ENCODE measurements at places on chromosomes 6 and 20.
A peak's percentile ranks its signal among the peaks of the same experiment; 100 is the strongest.

DNA sequence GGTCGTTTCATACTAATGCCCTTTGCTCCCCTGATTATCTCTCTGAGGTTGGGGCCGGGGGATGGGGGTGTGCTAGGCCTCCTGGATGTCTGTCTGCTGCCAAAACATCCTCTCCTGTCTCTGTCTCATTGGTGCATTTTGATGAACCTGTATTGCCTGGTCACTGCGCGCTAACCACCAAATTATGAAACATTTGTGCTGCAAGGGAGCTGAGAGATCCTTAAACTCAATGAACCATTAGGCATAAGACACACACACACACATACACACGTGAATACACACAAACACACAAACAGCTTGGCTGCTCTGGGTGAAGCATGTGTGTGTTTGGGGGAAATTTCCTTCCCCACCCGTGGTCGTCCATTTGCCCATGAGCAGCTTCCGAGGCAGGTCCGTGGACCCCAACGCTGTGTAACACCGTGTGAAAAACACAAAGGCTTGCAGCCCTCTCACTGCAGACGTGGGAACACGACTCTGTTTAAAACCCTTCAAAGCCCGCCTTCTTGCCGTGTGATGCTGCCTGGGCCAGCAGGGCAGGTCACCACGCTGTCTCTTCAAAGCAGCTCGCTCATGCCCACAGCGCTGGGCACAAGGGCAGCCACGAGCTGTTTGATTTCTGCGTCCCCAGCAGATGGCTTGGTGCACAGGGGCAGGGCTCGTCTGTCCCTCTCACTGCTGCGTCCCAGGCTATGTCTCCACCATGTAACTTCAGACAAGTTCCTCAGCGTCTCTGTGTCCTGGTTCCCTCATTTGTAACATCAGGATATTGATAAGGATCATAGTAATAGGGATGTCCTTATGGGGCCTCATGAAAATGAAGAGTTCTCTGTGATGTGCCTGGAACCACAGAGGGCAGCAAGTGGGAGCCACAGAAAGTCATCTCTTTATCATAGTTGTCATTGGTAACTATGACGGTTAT is 96.8 kb downstream of the CDH26 start:
- no peak overlapping the region for H3K4me3 ChIP-seq
- no peak for DNase-seq
- H3K27ac ChIP-seq = no peak overlapping the region
- H3K4me1 ChIP-seq = peaks cover 13% of the 10 kb centered on the region
- H3K36me3 ChIP-seq = no peaks in the 10 kb centered on the region
- H3K27me3 ChIP-seq = peaks cover 6% of the 10 kb centered on the region

- no peaks in the 10 kb centered on the region for H3K27me3 ChIP-seq
- no peaks in the 10 kb centered on the region for H3K4me1 ChIP-seq
- no peak for DNase-seq
- H3K36me3 ChIP-seq = peaks cover 46% of the 10 kb centered on the region
These were observed 41.7 kb downstream of the CHMP4B start for GRCh38 chr20:33852626-33853506.

- H3K4me3 ChIP-seq = no peak overlapping the region
- DNase-seq = no peak
- H3K27me3 ChIP-seq = peaks cover 21% of the 10 kb centered on the region
- no peak overlapping the region for H3K27ac ChIP-seq
- peaks cover 6% of the 10 kb centered on the region for H3K4me1 ChIP-seq
- no peaks in the 10 kb centered on the region for H3K36me3 ChIP-seq
These were observed 114.0 kb downstream of the LCA5 start for GRCh38 chr6:79423216-79423615.

GRCh38 chr6:158361068-158361467 is 48.8 kb downstream of the TULP4 start:
- no peak overlapping the region for H3K27ac ChIP-seq
- no peaks in the 10 kb centered on the region for H3K27me3 ChIP-seq
- peaks cover 6% of the 10 kb centered on the region for H3K4me1 ChIP-seq
- H3K4me3 ChIP-seq = no peak overlapping the region
- no peak for DNase-seq

DNA sequence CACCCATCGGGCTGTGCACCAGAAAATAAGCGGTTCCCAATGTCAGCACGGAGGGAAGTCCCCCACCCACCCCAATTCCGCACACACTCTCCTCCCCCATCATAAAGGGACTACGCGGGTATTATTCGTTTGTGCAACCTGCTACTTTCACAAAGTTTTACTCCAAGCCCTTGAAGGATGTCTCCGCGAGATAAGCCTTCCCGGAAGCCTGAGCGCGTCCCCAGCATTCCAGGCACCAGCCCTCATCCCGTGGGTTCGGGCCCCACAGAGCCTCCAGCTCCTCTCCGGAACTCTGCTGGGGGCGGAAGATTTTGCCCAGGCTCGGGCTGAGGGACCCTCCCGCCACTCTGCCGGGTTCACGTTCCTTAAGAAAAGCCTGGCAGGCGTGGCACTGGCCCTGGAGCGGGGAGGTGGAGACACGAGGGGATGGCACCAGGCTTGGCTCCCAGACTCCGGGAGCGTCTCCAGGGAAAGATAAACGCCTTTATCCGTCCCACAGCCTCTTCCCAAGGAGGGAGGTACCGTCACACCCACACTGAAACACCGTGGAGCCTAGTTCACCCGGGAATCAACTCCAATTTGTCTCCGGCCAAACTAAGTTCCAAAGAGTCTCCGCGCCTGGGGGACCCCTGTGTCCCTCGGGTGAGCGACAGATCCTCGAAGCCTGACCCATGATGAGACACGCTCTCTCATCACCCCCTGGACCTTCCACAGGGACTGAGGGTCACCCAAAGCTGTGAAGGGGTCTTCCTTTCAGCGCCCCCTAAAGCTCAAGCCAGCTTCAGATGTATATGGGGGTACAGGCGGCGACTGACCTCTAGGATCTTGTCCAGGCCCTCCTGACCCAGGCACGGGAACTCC is 934 bp downstream of the KCNK5 start:
- peaks cover 23% of the 10 kb centered on the region for H3K36me3 ChIP-seq
- peak overlapping the region; percentile 75 for H3K27ac ChIP-seq
- DNase-seq = no peak

- H3K4me1 ChIP-seq = peaks cover 4% of the 10 kb centered on the region
- H3K4me3 ChIP-seq = no peak overlapping the region
- no peaks in the 10 kb centered on the region for H3K36me3 ChIP-seq
- H3K27ac ChIP-seq = peak overlapping the region; percentile 12
These were observed 621.5 kb downstream of the QKI start for GRCh38 chr6:164035900-164036485.

- no peak overlapping the region for H3K4me3 ChIP-seq
- DNase-seq = no peak
- no peak overlapping the region for H3K27ac ChIP-seq
- no peaks in the 10 kb centered on the region for H3K27me3 ChIP-seq
These were observed 220.7 kb downstream of the CDC5L start for GRCh38 chr6:44608175-44608574.

- H3K27me3 ChIP-seq = no peaks in the 10 kb centered on the region
- H3K4me3 ChIP-seq = no peak overlapping the region
- DNase-seq = no peak
- H3K36me3 ChIP-seq = peaks cover 19% of the 10 kb centered on the region
- no peak overlapping the region for H3K27ac ChIP-seq
These were observed 80.2 kb downstream of the PREP start for GRCh38 chr6:105322499-105323225.

GRCh38 chr6:139262519-139263300 is 29.1 kb downstream of the TXLNB start:
- no peaks in the 10 kb centered on the region for H3K27me3 ChIP-seq
- DNase-seq = no peak
- H3K27ac ChIP-seq = peak overlapping the region; percentile 53
- H3K4me3 ChIP-seq = no peak overlapping the region
- H3K4me1 ChIP-seq = peaks cover 5% of the 10 kb centered on the region

DNA sequence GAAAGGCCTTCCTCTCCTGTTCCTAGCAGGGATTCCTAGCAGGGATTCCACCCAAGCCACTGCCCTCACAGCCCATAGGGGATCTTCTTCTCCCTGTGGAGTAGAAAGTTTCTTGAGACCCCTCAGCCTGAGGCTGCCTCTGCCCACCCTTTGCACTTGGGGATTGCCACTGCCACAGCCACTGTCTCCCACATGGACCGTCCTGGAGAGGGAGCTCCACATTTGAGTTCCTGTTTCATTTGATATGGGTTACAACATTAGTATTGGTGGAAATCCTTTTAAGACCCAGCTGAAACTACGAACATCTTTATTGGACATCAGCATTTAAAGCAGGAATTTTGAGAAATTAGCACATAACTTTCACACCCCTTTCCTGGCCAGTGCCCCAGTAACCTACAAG is 25.6 kb downstream of the HLA-G start:
- no peaks in the 10 kb centered on the region for H3K36me3 ChIP-seq
- H3K27me3 ChIP-seq = peaks cover 83% of the 10 kb centered on the region
- no peak overlapping the region for H3K27ac ChIP-seq
